ENCODE measurements at places on chromosomes 3 and 15.

DNA sequence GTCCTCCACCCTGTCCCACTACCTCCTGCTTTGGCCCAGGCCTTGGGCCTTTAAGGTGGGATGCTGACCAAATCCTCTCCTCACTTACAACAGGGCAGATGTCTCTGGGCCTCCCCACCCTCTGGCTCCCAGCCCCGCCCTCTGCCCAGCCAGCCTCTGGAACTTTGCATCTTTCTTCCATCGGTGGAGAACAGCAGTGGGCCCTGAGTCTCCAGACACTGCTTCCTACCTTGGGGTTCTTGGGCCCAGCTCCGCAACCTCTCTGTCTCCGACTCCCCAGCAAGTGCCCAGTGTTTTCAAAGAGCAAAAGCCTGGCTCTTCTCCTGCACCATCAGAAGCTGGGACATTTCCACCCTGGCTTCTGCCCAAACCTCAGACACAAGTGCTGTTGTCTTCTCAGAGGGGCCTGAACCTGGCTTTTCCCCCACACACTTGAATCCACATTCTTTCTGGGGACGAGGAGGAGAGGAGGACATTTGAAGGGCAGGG is 33.1 kb downstream of the MRAS start:
- no peak for DNase-seq

DNA sequence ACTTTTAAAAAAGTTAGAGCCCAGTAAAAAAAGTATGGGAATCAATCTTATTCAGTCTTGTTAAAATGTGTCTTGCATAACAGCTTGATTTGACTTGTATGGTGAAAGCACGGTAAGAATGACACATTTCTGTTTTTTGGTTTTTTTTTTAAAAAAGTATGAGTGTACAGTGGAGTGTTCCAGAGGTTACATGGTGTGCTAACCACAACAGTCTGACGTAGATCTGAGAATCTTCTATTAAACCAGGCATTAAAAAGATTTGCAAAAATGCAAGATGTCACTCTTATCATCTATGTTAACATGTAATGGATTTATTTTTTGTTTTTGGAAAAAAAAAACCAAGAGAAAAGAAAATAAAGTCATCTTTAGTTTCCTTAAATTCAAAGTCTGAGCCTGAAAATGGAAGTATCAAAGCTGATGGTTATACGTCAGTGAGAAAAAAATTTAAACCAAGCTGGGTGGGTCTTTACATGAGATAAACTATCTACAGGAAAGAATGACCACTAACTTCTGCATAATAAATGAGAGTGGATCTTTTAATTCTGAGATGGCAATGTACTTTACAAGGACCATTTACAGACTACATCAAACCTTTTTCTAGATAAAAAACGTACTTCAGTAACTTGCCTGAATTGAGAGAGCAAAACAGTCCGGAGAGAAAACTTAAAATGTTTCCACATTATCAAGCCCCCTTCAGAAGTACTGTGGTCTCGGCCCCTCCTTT is 1.6 kb downstream of the GABPB1 start:
- no peak for DNase-seq

GRCh38 chr3:48689384-48689783 is 3.7 kb upstream of the NCKIPSD start:
- no peak for DNase-seq

GRCh38 chr3:97161169-97161568 is 346.8 kb downstream of the EPHA6 start:
- no peak for DNase-seq

DNA sequence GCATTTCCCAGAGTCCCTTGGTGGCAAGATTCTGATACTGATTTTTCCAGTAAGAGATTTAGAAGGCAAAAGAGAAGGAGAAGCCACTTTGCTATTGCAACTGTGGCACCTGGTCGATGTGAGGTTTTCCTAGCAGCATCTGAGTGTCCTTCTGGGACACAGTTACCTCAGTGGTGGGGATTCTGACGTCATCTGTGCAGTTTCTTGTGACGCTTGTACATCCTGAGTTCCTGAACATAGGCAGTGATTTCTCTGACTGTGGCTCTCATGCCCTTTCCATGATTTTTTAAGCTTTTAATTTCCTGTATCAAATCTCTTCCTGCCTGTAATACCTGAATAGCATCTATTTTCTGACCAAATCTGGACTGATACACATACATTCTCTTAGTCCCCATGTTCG is 8.9 kb downstream of the USP13 start:
- DNase-seq: no peak

DNA sequence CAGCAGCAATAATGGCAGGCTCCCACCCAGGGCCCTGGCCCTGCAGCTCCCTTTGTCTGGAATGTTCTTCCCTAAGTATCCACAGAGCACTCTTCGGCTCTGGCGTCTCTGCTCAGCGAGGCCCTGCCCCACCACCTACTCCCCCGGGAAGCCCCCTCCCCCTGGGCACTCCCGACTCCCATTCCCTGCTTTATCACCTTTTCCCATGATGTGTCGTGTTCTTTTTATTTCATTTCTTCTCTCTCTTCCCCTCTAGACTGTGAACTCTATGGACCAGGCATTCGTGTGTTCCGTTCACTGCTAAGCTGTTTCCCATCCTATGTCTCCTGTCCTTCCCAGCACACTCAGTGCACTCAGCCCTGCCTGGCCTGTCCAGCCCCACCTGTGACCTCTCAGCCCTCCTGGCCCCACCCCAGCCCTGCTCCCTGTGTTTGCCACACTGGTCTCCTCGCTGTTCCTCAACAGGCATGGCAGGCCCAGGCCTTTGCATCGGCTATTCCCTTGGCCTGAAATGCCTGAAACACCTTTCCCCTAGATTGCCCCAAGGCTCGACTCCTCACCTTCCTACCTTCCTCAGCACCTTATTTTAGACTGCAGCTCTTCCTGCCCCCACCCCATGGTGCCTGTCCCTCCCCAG is 107.4 kb downstream of the TPRA1 start:
- no peak for DNase-seq

- DNase-seq: no peak
Observed at GRCh38 chr3:157180262-157180661, 20.3 kb upstream of the CCNL1 start.

DNA sequence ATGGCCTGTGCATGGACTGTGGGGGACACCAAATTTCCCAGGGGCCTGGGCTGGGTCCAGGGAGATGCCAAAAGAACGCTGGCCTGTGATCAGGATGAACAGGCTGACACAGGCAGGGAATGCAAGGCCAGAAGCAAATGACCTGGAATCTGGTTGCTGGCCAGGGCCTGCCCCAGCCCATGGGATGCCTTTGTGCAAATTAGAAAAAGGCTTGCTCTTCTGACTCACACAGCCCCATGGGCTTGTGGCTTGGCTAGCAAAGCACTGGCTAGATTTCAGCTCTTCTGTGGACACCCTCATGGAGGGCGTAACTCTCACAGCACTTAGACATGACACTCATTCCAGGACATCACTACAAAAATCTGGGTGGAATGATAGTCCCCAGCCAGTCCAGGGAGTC is 356.0 kb downstream of the SHQ1 start:
- DNase-seq: no peak

GRCh38 chr15:62665449-62665848 is 377.1 kb upstream of the TPM1 start:
- DNase-seq: no peak

DNA sequence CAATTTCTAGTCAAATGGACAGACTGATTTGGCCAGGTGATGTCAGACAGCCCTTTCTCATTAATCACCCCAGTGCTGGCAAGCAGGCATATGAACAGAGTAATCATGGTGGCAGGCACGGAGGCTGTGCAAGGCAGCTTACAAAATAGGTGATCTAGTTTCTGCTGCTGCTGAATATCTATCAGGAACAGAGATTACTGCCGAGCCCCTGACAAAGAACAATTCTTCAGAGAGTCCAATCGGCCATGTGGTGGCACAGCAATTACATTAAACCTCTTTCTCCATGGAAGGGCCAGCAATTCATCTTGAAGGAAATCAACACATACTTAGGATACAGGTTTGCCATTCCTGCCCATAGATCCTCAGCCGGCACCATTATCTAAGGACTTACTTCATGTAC is 32.3 kb upstream of the THBS1 start:
- DNase-seq: no peak

- DNase-seq: no peak
Observed at GRCh38 chr3:120093119-120093910, 932 bp downstream of the GSK3B start.

GRCh38 chr3:71447803-71448202 is 135.7 kb downstream of the FOXP1 start:
- DNase-seq: no peak

DNA sequence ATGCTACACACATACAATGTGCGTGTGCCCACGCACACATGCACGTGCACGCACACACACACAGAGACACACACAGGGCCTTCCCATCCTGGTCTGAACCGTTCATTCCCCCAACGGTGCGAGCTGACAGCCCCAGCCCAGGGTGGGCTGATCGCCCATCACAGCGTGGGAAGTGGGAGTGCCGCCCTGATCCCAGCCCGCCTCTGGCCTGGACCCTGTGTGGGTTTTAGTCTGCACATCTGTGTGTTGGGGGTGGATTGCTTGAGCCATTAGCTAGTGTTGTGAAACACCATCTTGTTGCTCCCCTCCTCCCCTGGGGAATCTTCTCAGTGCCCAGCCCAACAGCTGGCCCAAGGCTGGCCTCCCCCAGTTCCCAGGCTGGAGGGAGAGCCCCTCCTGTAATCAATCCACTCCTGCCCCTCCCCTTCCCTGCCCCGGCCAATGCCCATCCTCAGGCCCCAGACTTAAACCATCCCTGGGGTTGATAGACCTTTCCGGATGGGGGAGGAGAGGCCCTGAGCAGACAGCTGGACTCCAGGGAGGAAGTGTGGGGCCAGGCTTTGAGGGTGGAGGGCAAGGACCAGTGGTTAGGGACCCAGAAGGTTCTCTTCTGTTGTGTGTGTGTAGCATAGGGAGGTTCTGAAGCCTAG is 8.3 kb downstream of the SEMA3G start:
- no peak for DNase-seq

GRCh38 chr15:52013151-52013791 is 5.7 kb upstream of the MAPK6 start:
- DNase-seq: no peak

GRCh38 chr3:133855772-133856171 is 39.9 kb downstream of the RAB6B start:
- DNase-seq: no peak

- no peak for DNase-seq
Observed at GRCh38 chr3:54120657-54121413, 1.5 kb upstream of the CACNA2D3 start.

GRCh38 chr3:113728661-113729060 is 17.4 kb downstream of the NAA50 start:
- no peak for DNase-seq

- DNase-seq: no peak
Observed at GRCh38 chr15:62951481-62951880, 91.1 kb upstream of the TPM1 start.

- no peak for DNase-seq
Observed at GRCh38 chr3:144289057-144289456, 317.4 kb downstream of the DIPK2A start.

- no peak for DNase-seq
Observed at GRCh38 chr15:78950343-78950742, 5.5 kb upstream of the CTSH start.

DNA sequence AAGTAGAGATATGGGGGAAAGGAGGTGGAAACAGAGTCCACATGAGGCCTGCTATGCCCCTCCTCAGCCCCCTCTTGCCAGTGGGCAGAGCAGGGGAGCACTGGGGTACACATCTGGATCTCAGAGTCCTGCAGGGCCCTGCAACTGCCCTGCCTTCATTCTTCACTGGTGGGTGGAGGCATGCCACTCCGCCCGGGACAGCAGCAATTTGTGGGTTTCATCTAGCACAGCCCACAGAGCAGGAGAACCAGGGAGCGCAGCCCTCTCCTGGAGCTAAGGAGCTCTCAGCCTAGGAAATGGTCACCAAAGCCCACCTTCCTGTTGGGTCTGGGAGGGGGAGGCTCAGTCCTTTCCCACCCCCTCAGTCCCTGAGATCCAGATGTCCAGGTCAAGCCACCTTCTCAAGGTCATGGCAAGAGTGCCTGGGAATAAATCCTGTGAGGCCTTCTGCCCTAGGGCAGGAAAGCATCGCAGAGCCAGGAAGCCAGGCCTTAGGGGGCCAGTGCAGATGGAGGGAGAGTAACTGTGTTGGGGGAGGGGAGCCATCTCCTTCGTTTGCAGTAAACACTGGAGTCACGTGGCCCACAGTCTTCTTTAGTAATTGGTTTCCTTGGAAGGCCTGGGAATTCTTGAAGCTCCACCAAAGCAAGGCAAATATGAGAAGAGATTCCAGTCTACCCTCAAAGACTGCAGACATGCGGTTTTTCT is 31.0 kb downstream of the ANP32A start:
- DNase-seq: no peak

DNA sequence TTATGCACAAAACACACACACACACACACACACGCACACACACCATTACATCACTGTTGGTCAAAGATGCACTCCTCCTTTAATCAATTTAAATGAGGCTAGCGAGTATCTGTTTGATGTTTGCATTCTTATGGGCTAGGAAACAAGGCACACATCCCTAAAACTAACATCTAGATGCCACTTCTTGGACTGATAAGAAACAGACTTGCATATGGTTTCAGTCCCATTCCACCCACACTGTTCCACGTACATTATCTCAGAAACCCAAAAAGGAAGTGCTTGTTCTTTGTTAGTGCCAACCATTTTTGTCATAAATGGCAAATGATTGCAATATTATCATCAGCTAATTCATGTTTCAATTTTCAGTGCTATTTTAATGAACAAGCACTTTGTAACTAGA is 69.5 kb downstream of the CCR1 start:
- DNase-seq: no peak

- no peak for DNase-seq
Observed at GRCh38 chr3:60079076-60079475, 1029.3 kb upstream of the CFAP20DC start.

DNA sequence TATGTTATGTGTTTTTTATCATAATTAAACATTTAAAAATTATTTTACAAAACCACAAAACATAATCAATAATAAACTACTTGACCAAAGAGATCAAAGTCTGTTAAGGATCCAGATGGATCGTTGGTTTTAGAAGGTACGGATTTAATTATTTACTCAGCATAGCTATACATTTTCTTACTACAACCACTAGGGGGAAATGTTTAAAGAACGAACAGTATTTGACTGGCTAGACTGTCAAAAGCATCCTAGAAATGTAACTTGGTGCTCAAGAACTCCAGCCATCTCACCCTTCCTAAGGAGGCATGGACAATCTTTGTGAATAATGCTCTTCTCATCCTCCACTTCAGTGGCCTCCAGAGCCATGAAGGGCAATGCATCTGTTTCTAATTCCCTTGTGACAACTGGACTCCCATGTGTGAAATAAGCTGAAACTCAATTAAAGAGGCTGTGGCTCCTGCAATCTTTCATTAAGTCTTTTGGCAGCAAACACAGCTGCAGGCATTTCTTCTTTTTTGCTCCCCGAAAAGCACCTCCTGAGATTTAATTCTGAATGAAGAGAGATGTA is 94.7 kb upstream of the TUSC7 start:
- DNase-seq: peak; percentile 25

- no peak for DNase-seq
Observed at GRCh38 chr15:80758130-80758745, 20.9 kb upstream of the CEMIP start.

GRCh38 chr15:85379403-85380131 is 836 bp upstream of the AKAP13 start:
- peak; percentile 7 for DNase-seq

GRCh38 chr3:48661501-48662144 is 1.1 kb downstream of the CELSR3 start:
- DNase-seq: no peak

GRCh38 chr3:42369832-42370231 is 40.6 kb downstream of the LYZL4 start:
- DNase-seq: no peak
